Stimulated activated CD8-positive, alpha-beta memory T cell treated with anti-CD3 and anti-CD28 coated beads, Interleukin-7, amount 100 ng/mL, for 4 hours (primary cell): ENCODE measurements at places on chromosomes 2 and 18.

GRCh38 chr2:198004921-198005829, 200.8 kb downstream of the PLCL1 start:
- no peak for DNase-seq

DNA sequence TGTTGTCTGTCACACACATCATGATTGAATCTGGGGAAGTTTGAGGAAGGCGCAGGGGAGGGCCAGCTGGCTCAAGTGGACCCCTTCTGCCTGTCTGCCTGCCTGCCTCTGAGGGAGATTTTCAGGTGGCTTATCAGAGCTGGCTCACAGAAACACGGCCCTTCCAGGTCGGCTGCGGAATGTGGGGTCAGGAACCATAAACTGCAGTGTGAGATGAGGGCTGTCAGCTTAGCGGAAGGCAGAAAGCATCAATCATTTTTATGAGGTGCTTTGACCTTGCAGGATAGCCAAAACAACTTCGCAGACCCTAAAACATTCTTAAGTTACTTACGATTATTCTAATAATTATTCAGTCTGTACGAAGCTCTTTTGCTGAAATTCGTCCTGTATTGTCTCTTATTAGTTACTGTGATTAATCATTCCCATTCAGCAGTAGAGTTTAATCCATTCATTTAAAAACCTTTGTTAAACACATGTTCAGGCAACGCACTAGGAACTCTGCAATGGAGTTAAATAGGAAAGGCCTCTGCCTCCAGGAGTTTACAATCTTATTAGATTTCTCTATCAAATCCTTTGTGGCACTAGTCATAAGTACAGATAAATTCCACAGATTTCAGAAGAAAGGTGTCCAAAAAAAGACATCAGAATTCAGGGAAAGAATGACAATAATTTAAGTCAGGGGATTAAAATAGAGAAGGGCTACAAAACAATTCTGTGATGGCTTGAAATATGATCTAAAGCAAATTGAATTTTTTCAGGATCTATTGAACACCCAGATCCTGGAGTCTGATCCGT, 371.6 kb downstream of the HRH4 start:
- no peak for DNase-seq

DNA sequence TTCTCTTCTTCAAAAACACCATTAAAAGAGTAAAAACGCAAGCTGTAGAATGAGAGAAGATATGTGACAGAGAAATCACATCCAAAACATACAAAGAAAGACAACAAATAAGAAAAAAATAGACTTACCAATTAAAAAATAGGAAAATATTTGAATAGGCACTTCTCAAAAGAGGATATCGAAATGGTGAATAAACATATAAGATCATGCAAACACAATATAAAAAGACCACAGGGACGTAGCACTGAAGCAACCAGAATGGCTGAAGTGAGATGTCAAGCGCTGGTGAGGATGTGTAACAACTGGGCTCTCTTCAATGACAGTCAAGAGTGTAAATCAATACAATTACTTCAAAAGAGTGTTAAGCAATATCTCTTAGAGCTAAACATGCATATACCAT, 202.3 kb downstream of the ZBTB7C start:
- no peak for DNase-seq

GRCh38 chr2:174585146-174585545, 12.5 kb downstream of the WIPF1 start:
- DNase-seq = no peak

GRCh38 chr2:176284461-176285049, 15.3 kb downstream of the MTX2 start:
- no peak for DNase-seq

GRCh38 chr2:118481299-118481698, 366.1 kb downstream of the EN1 start:
- no peak for DNase-seq

DNA sequence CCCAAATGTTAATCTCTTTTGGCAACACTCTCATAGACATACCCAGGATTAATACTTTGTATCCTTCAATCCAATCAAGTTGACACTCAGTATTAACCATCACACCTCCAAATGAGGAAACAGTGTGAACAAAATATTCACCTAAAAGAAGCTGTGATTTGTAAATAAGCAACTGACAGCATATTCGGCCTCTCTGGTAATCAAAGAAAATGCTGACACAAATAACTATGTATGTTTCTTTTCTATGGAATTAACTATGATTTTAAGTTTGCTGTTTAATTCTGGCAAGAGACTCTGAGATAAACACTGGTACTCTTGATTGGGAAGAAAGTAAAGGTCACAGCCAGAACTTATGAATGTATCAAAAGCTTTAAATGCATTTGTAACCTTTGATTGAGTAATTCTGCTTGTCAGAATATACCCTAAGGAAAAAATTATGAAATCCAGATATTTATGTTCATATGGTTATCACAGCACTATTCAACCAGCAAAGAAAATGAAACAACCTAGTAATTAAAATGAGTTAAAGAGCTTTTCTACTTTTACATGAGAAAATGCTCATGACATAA, 3.6 kb upstream of the GYPC start:
- DNase-seq = no peak

DNA sequence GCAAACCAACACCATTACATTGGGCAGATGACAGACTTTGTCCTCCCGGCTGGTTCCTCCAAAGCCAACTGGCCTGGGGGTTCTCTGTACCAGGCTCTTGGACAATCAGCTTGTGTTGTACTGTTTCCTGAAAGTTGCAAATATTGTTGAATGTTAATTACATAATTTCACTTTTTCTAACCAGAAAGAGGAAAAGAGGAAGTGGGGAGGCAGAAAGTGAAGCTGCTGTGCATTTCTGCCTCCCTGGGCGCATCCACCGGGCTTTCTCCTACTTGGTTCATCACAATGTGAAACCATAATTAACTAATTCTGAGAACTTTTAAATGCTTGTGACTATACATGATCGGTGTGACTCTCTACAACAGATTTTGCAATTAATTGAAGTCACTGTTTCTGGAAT, 10.1 kb downstream of the TWIST2 start:
- no peak for DNase-seq

GRCh38 chr2:9712263-9712662, 81.5 kb upstream of the YWHAQ start:
- DNase-seq = no peak

- no peak for DNase-seq
Measured at GRCh38 chr2:17646838-17647701, 106.5 kb downstream of the SMC6 start.

DNA sequence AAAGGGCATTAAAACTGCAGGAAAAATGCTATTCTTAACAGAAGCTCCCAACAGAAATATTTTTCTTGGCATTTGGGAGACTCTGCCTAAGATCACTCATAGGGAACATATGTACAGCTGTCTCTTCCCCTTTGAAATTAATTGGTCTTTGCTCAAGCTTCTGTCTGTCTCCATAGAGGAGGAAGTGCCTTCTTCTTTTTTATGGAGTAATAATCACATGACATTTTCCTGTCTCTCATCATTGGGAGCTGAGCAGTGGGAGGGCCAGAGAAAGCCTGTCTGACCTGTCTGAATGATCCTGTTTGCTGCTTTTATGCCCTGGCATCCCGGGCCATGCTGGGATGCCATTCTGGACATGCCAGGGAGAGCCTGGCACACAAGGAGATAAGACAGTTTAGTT, 145.6 kb downstream of the AQP4 start:
- no peak for DNase-seq

DNA sequence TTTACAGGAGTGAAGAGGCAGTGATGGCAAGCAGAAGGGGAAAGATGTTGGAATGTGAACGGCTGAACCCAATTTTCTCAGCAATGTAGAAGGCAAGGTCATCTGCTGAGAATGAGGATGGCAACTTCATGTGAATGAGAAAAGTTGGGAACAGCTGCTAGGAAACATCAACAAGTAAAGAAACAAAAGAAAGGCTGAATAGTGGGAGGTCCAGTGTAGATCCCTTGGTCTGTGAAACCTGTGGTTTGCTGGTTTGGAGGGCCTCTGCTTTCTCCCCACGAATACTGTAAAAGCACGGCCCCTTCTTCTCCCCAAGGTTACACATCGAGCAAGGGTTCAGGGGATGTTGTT, 27.4 kb downstream of the MARCHF4 start:
- DNase-seq = no peak

DNA sequence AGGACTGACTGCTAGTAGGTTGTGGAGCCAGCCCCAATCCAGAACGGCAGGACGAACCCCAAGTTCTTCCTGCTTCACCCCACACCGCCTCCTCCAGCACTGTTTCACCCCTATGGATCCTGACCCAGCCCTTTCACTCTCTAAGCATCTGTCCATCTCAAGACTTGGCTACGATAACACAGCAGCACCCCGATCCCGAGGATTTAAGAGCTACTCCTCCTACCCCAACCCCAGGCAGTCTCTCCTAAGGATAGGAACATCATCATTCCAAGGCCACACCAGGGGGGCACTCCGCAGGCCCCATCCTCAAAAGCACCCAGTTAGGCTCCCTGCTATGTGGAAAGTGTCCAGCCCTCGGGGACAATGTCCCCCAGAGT, 645 bp downstream of the KCTD18 start:
- DNase-seq = no peak

DNA sequence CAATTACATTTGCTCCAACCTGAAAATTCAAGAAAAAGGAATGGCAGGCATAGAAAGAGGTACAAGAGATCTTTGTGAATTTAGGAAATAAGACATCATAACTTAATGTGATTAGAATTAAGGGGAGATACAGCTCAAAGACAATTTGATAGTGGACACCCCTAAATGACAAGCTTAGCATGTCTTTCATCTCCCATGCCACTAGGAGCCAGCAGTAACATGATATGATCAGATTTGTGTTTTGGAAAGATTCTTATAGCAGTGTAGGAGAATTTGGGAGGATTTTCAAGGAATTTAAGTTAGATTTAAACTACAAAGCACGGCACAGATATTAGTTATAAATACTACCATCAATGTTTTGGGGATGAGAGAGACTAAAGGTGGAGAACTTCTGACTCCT, 340.8 kb downstream of the RDH14 start:
- no peak for DNase-seq

- DNase-seq = no peak
Measured at GRCh38 chr2:73089270-73090030, 17.9 kb upstream of the SFXN5 start.

DNA sequence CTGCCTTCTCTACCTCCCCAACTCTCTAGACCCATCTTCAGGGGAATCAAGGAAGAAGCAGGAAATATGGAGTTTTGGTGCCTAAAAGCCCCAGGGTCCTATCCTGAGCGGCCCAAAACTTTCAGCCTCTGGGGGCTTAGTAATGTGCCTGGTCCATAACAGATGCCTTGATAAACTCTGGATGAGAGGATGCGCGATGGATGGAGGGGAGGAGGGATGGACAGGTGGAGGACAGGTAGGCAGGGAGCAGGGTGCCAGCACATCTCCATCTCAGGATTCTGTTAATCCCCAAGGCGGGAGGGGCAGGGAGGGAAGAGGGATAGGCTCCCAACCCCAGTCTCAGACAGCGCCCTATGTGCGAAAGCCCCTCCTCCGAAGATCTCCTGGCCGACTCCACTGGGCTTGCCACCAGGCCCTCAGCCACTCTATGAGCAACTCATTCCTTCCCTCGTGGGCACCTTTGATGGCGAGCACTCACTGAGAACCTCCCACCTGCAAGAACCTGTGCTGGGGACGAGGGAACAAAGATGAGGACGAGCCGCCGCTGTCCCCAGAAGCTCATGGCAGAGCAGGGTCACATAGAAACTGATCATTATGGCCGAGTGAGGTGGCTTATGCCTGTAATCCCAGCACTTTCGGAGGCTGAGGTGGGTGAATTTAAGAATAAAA, 23.1 kb downstream of the HS1BP3 start:
- no peak for DNase-seq

DNA sequence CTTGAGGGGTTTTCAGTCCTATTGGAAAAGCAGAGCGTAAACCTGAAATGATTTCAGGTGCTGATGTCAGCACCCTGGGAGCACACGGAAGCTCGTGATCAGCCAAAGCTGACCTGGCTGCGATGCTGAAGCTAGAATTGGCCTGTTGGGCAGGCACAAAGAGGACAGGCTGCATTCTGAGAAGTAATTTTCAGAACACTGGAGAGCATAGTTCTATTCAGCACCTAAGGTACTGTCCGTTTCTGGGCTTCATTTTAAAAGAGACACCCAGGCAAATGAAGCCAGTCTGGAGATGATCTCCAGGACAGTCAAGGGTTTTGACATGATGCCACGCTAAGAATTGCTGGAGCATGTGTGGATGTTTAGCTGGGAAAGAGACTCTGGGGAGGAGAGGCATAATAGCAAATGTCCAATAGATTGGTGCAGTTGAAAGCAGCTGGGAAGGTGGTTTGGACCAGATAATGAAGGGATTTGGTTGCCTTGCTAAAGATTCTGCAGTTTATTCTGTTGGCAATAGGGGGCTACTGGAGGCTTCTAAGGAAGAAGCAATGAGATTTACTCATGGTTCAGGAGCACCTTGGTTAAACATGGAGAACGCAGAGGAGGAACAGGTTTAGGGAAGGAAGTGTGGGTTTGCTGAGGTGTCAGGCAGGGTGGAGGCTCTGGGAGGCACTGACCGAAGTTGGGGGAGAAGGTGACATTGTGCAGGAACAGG, 86.6 kb downstream of the ACOXL start:
- DNase-seq = no peak
